ENCODE measurements at places on chromosomes 7 and 10.

GRCh38 chr7:84009782-84010181, 184.8 kb downstream of the SEMA3A start:
- no peak for DNase-seq

DNA sequence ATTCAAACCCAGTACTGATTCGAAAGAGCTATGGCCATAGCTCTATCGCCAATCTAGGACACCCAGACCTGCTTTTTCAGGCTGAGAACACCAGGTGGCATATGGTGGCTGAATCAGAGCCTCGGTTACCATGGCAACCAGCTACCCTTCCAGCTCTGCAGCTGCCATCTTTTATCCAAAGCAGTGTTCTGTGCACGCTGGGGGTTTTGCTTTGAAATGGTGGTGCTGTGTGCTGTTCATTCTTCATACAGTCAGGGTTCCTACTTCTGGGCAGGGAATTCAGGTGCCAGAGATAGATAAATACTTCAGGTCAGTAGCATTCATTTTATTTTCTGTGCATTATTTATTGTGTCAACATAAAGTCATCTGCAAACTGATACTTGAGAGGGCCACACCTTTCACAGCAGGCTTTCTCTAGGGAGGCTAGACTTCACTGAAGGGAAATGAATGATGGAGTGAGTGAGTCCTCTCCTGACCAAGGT, 85.4 kb downstream of the AKR1D1 start:
- DNase-seq = peak; percentile 95

DNA sequence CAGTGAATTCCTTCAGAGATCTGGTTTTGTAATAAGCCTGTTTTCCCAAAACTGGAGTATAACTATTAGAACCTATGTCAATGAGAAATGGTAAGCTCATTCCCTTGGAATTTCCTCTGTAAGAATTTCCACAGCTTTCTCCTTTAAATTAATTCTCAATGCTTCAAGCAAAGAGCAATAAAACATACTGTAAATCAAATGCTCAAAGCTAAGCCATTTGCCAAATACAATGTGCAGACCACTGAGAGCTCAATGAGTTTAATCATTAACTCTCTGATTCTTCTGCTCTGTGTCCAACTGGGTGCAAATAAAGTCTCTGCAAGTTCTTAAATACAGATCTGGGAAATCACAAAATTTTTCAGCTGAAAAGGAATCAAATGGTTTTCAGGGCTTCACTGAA, 227.6 kb upstream of the IMMP2L start:
- DNase-seq = no peak

GRCh38 chr10:45502458-45502857, 128.4 kb downstream of the ALOX5 start:
- DNase-seq = no peak

DNA sequence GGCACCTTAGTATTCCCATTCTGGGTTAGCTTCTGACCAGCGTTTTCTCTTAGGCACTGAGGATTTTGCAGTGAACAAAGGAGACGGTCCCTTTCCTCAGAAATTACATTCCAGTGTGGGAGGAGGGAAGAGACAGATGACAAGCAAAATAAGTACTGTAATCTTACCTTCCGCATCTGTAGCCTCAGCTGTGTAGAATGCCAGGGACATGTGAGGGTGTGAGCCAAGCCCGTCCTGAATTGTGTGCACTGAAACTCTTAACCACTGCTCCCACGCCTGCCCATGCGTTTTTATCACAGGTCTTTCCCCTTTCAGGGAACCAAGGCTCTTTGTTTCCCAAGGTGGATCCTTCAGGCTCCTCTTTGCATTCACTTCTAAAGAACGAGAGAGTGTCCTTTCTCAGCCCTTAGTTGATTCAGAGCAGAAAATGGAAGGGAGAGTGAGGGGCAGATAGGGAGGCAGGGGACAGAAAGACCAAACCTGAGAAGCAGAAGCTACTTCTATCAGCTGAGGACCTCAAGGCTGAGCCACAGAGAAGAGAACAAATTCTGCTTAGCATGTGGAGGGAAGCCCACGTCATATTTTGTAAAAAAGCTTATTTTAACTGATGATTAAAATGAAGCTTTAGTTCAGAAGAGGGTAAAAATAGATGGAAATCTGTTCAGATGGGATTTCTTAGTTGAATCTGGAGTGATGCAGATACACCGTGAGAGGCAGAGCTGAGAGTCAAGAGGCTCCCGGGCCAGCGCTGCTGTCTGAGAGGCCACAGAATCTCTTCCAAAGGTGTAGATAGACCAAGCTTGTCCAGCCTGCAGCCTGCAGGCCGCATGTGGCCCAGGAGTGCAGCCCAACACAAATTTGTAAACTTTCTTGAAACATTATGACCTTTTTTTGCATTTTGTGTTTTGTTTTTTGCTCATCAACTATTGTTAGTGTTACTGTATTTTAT, 122.5 kb downstream of the CCNY start:
- DNase-seq = no peak

DNA sequence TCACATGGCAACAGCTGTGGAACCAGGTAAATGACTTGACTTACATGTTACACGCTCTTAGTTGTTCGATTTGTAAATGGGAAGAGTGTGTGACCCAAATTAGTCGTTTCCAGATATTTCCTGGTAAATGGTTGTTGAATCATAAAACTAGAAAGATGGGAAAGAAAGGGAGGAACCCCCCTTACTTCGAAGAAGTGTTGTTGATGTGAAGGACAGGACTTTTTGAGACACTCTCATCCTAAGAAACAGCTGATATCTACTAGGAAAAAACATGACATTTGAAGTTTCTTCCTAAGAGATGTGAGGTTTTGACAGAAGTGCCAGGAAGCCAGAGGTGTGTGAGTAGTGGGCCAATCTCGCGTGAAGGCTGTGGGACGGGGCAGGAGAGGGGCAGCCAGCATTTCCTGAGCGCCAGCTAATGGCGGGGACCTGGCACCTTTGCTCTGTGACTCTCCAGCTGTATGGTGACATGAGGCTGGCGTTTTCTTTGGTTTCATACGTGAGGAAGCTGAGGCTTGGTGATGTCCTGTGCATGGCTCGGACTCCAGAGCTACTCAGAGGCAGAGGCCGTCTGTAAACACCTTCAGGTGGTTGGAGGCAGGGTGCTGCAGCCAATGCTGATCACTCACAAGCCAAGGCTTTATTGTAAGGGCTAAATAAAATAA, 53.7 kb downstream of the IKZF1 start:
- no peak for DNase-seq

DNA sequence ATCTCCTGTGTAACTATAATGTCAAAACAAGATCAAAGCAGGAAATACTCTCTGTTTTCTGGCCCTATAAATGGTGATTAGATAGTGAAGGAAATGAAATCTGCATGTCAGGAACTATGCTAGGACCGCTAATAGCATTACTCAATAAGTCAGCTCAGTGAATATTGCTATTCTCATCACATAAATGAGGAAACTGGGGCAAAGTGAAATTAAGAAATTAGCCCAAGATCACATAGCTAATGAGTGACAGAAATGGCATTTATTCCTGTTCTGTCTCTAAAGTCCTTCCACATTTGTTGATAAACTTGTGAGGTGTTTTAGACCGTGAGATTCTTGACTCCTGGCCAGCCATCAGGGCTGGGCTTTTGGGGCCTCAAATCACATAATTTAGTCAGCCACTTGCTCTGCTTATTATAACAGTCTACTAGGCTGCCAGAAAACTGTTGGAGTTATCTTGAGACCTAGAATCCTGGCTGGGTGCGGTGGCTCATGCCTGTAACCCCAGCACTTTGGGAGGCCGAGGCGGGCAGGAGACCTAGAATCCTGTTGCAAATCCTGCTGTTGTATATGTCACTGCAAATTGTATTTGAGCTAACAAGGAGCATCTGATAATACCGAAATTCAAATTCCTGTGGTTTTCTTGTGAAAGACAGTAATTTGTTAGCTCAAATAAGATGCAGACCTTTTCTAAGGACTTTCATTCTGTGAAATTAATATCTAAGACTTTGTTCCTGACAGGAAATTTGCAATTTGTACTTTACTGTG, 66.5 kb upstream of the SHTN1 start:
- DNase-seq = no peak

DNA sequence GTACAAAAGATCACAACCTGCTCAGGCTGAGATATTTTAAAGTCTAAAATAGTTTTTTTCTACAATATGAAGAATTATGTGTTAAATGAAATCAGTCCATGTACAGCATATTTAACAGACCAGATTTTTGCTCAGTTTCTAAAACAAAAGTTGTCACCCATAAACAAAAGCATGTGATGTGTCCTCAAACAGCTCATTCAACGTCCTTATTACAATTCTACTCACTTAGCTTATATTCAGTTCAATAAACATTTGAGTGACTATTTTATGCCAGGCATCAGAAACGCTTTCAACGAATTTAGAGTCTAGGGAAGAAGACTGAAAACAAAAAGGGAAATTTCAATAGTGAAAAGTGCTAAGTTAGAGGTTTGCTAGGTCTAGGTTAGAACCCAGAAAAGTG, 457.3 kb upstream of the SEMA3A start:
- no peak for DNase-seq

DNA sequence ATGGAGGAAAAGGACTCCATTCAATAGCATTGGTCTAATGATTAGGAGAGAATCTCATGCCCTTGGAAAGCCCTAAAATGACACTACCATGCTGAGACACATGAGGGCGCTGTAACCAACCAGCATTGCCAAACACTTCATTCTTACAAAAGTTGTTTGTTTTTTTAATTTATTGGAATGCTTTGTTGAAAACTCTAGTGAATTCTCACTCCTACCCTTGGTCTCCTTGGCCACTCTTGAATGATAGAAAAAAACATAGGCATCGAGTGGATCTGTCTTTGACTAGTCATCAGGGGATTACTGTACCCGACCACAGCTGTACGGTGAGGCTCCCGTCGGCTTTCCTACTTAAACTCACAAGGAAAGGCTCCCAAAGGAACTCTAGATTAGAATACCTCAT, 29.3 kb upstream of the ADD3 start:
- DNase-seq = peak; percentile 53

DNA sequence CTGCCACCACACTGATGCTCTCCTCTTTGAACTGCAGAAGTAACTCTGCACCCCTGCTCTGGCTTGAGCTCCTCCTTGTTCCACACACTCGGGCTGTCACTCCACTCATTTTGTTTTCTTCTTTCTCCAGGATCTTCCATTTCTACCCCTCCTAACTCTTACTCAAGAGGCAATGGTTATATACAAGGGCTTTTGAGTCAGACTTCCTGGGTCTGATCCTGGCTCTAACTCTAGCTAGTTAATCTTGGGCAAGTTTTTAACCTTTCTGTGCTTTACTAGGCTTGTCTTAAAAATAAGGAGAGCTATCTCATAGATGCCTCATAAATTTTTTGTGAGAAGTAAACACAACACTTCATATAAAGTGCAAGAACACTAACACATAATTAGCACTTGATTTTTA, 45.3 kb upstream of the GNAI1 start:
- no peak for DNase-seq

- no peak for DNase-seq
Observed at GRCh38 chr10:74432841-74433594, 282.0 kb downstream of the ADK start.

GRCh38 chr10:70115948-70116682, 16.5 kb downstream of the AIFM2 start:
- peak; percentile 72 for DNase-seq

- no peak for DNase-seq
Observed at GRCh38 chr10:67539312-67539711, 156.7 kb downstream of the CTNNA3 start.

- no peak for DNase-seq
Observed at GRCh38 chr7:106806556-106806955, 58.5 kb upstream of the PIK3CG start.

DNA sequence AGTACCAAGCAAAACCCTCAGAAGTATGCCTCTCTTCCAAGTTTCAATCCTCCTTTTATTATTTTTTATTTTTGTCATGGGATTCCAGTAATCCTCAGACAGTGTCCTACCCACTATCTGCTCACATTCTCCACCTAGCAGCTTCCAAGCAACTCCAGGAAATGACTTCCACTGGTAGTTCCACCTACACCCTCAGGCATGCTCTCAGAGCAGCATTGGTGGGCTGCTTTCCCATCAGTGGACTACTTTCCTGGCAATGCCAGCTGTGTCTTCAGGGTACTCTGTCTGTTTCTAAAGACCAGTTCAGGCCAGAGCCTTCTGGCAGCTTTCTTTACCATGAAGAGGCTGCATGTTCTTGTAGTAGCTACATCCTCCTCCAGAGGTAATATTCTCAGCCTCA, 244.0 kb downstream of the HGF start:
- DNase-seq = no peak

DNA sequence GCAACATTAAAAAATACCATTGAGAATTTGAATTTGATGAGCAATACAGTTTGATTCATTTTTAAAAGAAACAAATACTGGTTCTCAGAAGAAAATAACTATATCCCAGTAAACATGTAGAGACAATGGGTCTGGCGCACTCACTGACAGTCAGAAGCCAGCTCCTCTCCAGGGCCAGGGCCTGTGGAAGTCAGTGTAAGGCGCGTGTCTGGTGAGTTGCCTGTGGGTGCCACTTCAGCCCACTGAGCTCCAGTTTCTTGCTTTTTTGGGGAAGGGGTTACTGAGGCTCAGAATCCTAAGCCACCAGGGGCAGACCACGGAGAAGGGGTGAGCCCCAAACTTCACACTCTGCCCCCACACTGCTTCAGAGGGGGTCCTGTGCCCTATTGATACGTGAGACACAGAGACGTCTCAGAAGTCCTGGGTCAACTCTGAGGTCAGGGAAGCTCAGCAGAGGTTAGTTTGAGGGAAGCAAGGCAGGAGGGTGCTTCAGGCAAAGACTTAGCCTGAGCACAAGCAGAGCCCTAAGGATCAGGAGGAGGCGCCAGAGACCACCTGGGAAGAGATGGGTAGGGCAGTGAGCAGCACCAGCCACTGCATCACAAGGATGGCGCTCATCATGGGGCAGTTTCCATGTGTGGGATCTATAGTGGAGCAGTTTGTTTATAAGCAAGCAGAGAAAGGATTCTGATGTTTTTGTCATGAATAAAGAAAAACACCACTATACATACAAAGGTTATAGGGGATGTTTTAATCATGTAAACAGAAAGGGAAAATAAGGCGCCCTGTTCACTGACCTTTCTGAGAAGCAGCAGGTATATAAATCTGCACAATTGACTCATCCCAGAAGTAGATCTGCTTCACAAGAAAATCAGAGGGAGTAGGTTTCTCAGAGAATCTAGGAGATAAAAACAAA, 95.7 kb downstream of the PKD1L1 start:
- DNase-seq = peak; percentile 65

GRCh38 chr10:23379686-23380085, 35.1 kb upstream of the C10orf67 start:
- DNase-seq = no peak

GRCh38 chr7:108196004-108196403, 65.8 kb upstream of the LAMB4 start:
- no peak for DNase-seq

DNA sequence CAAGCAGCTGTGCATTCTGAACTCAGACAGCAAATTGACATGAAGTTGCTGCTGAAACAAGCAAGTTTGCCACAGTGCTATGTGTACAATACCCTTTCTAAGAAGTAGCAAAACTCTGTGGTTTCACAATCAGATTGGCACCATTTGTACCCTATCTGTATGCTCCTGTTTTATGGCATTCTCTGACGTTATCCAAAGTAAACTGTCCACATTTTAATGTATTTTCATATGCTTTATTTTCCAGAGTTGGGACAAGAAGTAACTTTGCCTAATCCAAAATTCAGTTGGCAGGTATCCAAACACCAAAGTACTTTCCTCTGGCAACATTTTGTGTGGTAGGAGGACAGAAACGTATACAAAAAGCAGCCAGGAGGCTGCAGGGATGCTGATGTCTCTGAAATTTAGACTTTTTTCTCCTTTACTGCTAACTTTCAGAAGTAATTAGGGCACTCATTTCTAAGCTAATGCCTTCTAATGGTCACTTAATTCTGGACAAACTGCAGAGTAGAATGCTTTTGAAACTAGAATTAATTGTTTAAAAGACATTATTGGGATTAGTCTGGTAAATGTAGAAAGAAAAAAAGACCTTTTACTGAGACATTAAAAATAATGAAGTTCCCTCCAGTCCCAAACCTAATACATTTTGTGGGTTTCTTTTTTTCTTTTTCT, 414.7 kb upstream of the NRP1 start:
- no peak for DNase-seq

Measured in ELF-1 (cell line).